Activated CD4-positive, CD25-positive, alpha-beta regulatory T cell (primary cell): ENCODE measurements at places on chromosomes 1 and 21.

DNA sequence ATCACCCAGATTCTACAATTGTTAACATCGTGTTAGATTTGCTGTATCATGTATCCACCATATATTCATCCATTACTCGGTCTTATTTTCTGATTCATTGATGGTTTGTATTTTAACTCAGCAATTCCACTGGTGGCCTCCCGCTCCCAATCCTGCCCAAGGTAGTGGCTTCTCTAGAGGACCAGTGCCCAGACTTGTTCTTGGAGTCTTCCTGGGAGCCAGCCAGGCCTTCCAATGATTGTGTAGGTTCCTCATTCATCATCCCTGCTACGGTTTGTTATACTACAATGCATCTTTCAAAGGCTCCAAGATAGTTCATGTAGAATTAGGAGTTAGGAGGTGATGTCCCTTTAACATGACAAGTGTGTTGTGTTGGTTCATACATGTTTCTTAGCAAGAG, 451.1 kb downstream of the SETD4 start:
- no peak for DNase-seq

GRCh38 chr1:21865943-21866706, 54.1 kb downstream of the LDLRAD2 start:
- DNase-seq = no peak

GRCh38 chr1:157968946-157969345, 24.5 kb upstream of the KIRREL1 start:
- DNase-seq = no peak

DNA sequence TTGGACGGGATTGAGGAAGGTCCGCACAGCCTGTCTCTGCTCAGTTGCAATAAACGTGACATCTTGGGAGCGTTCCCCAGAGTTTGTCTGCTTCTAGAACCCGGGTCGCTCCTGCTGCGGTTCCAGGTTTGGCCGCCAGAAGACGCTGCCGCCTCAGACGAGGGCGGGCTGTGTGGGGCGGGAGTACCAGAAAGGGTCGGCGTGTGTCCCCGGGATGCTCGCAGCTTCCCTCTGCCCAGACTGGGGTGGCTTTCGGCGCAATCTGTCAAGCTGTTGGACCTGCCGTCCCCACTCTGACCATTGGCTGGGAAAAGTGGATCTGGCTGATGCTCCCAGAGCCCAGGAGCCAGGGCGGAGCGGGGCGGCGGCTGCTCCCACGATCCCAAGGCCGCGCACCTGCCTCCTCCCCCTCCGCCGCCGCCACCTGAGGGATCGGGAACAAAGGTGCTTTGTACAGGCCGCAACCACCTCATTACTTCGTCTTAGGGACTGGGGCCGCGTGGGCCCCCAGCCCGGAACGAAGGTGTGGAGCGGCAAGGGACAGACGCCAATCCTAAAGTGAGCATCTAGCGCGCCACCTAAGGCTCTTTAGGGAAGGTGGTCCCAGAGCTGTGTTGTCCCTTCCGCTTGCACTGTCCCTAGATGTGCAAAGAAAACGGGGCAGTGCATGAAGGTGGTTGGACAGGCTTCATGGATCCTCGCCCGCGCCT, 683 bp upstream of the EFNA4 start:
- DNase-seq = peak; percentile 39

DNA sequence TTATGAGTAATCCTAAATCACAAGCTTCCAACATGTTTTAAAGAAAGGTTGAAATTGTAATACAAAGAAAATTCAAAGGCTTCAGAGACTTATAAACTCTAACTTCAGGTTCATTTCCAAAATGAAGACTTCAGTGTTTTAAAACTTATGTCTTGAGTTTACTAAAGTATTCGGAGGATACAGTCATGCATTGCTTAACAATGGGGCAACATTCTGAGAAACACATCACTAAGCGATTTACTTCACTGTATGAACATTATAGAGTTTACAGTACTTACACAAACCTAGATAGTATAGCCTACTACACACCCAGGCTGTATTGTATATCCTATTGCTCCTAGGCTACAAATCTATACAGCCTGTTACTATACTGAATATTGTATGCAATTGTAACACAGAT, 38.3 kb downstream of the CEP170 start:
- DNase-seq = no peak
